AML-193 (cell line): ENCODE measurements at places on chromosomes 3 and 15.

GRCh38 chr3:194323785-194324735, 27.1 kb downstream of the CPN2 start:
- DNase-seq, result no peak

GRCh38 chr15:95170561-95171380, 939.4 kb downstream of the MCTP2 start:
- DNase-seq, result no peak

DNA sequence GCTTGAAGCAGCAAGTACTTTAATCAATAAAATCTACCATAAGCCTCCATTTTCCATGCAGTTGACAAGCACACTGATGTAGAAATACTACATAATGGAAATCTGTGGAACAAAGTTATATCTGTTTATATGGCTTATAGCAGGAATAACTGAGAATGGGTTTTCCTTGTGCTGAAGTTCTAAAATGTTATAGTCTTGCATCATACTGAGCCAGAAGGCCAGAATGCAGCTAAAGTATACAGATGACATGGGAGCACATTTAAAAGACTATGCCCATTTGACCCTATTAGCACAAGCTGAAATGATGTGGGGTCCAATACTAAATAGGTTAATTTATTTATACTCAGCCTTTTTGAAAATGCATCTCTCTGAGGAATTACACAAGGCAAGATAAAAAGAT, 25.1 kb downstream of the SLC24A5 start:
- no peak for DNase-seq

GRCh38 chr3:139559541-139559940, 20.0 kb upstream of the RBP1 start:
- no peak for DNase-seq

- DNase-seq, result peak; percentile 81
Observed at GRCh38 chr15:72230197-72231065, 559 bp downstream of the PKM start.

- no peak for DNase-seq
Observed at GRCh38 chr15:72050700-72051099, 67.2 kb downstream of the MYO9A start.

- DNase-seq, result no peak
Observed at GRCh38 chr15:51613951-51614350, 8.6 kb downstream of the DMXL2 start.

DNA sequence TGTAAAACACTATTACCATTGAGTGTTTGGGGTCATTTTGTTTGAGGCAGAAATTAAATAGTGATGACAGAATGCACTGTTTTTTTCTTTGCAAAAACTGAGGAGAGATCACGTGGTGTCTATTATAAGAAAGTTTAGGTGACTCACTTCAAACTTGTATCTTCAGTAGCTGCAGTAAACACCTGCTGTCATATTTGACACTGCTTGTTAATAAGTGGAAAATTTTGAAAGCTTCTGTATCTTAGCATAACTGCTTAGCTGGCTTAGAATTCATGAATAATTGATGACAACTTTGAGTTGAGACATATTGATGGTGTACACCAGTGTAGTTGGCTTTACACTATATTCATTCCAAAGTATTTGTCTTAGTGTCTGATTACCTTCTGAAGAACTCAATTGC, 29.7 kb upstream of the MDFIC2 start:
- DNase-seq, result no peak

DNA sequence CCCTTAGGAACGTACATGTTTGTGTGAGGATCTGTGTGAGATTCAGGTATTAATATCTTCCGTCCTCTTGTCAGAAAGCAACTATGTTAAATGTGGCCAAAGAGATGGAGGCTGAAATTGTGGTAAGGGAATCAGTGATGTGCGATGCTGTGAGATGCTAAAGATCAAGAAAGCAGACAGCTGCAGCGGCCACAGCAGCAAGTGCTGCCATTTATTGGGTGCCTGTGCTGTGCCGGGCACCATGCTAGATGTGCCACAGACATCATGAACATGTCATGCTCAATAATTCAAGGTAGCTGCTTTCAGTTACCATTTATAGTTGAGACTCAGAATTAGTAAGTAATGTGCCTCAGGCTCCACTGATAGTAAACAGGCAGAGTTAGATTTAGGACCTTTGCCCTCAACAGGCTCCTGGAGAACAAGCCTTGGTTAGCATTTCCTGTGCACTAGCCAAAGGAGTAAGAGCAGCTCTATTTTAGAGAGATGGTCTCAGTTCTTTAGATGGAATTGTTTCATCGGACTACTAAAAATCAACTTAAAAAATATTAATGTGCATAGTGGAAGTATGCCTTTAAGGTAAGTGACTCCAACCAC, 24.9 kb downstream of the LARS2 start:
- DNase-seq, result no peak

DNA sequence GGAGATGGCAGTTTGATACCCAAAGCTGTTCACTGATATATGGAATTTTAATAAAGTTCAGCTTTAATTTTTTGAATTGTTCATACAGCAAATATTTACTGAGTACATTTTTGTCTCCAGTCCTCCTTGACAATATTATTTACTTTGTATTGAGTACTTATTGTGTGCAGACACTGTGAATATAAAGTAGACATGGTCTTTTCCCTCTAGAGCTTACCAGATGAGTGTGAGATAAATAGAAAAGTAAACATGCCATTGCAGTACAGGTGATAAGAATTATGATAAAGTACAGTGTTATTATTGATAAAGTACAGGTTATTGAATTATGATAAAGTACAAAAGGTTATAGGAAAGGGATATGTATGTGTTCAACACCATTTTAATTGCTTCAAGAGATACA, 2.1 kb downstream of the UBA5 start:
- no peak for DNase-seq

DNA sequence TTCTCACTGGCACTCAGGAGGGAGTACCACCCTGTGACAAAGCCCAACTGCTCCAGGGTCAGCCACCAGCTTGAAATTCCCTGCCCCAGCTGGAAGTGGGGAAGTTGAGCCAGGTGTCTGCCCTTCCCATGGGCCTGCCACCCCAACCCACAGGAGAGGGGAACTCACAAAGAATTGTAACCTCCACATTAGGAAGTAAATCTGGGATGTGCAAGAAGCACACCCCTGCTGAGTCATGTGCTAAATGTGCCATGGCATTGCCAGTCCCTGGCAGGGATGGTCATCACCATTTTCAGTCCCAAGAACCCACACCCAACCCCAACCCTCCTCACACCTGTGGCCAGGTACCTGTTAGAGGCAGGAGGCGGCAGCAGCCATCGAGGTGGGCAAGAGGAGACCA, 165.2 kb upstream of the THBS1 start:
- DNase-seq, result no peak

DNA sequence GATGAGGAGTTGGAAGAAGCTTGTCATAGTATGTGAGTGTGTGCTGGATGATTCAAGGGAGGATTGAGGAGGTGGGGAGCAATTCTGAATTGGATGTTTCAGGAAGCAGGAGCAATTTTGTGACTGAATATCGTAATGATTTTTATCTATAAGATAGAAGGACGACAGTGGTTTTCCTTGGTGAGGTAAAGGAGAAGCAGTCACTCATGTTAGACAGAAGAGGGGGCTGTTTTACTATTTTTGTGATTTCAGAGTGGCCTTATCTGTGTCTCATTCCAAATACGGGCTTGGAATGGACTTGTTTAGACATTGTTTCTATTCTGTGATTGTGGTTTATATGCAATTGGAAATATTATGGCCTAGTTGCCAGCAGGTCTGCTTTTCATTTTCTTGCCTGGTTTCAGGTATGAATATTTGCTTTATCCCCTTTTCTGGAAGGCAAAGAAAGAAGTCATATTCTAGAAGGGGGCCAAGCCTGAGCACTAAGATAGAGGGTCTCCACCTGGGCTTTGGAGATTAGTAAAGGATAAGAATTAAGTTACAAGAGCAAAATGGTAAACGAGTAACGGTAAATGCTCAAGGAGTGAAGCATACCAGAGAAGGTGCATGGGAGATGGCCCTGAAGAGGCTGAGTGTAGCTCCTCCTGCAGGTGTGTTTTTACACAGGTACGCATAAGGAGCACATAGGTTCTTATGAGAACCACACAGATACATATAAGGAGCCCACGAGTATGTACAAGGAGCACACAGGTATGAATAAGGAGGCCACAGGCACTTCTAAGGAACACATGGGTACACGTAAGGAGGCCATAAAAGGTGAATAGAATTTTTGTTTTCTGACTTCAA, 124.6 kb upstream of the KCNAB1 start:
- DNase-seq, result peak; percentile 60

DNA sequence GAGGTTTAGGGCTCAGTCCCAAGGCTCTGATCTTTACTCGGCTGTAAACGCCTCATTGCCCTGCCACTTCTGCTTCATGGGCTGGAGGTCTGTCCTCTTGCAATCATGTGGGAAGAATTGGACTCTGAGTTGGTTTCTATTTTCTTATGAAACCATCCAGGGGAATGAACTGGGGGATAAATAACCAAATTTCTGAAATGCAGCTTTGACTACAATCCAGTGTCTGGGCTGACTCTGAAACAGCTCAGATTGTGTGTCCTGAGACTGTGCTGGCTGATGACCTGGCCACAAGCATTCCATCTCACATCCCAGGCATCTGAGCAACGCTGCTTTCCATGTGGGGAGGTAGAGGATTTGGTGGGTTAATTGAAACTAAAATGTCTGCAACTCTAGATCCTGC, 71.0 kb upstream of the GALNT15 start:
- no peak for DNase-seq

DNA sequence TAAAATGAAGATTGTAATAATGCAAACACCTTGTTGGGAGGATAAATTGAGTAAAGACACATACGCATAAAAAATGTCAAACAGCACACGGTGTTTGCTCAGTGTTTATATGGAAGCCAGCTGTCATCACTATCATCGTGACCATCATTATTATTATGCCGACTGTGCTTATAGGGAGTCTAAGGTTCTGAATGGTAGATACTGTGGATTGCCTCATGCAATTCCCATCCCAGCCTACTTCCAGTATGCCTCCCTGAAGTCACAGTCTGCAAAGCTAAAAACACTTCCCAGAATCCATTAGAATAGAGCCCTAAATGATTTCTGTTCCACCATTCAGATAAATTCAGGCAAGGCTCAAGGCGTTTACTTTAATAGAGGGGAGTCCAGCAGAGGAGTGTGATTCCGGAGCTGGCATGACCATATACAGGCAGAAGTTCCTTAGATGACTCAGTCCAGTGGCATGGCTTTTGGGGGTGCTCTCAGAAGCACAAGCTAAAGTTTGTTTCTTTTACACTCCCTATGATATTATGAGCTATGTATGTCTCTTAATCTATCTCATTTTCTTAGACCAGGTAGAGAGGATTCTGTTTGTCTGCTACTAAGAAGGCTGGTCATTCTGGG, 148.7 kb downstream of the MEX3B start:
- DNase-seq, result no peak

- no peak for DNase-seq
Observed at GRCh38 chr3:38008971-38009580, 18.5 kb downstream of the VILL start.

DNA sequence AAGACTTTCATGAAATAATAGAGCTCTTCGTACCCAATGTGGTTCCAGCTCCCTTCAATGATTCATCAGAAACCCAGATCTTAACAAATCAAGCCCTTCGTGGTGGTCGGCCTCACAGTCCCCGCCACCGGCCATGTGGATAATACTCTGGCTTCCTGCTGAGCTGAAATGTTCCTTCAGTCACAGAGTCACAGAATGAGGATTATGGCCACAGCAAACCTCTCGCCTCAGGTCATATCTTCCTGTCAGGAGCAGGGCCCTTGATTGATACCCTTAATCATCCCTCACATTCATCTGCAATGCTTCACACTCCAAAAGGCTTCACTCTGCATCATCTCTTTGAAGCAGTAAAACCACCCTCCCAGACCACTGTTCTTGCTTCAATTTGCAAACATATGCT, 452.6 kb downstream of the OCA2 start:
- DNase-seq, result no peak

DNA sequence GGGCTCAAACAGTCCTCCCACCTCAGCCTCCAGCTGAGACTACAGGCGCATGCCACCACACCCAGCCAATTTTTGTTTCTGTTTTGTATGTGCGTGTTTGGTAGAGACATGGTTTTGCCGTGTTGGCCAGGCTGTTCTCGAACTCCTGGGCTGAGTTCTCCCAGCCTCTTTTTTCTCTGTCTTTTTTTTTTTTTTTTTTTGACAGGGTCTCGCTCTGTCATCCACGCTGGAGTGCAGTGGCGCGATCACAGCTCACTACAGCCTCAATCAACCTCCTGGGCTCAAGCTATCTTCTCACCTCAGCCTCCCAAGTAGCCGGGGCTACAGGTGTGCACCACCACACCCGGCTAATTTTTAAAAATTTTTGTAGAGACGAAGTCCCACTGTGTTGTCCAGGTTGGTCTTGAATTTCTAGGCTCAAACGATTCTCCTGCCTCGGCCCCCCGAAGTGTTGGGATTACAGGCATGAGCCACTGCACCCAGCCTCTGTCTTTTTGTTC, 867 bp upstream of the DCAF1 start:
- DNase-seq, result no peak

DNA sequence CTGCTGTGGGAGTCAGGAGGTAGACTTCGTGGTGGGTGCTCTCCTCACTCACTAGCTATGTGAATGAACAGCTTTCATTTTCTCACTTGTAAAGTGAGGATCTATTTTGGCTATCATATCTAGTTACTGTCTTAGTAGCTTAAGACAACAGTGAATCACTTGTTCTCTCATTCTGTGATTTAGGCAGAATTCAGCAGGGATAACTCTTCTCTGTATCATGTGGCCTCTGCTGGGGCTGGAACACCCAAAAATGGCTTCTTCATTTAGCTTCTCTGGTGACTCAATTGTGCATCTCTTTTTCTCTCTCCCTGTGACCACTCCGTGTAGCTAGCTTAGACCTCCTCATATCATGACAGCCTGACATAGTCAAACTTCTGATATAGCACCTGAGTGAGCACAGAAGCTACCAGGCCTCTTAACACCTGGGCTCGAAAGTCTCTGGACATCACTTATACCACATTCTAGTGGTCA, 68.4 kb downstream of the BFSP2 start:
- no peak for DNase-seq

DNA sequence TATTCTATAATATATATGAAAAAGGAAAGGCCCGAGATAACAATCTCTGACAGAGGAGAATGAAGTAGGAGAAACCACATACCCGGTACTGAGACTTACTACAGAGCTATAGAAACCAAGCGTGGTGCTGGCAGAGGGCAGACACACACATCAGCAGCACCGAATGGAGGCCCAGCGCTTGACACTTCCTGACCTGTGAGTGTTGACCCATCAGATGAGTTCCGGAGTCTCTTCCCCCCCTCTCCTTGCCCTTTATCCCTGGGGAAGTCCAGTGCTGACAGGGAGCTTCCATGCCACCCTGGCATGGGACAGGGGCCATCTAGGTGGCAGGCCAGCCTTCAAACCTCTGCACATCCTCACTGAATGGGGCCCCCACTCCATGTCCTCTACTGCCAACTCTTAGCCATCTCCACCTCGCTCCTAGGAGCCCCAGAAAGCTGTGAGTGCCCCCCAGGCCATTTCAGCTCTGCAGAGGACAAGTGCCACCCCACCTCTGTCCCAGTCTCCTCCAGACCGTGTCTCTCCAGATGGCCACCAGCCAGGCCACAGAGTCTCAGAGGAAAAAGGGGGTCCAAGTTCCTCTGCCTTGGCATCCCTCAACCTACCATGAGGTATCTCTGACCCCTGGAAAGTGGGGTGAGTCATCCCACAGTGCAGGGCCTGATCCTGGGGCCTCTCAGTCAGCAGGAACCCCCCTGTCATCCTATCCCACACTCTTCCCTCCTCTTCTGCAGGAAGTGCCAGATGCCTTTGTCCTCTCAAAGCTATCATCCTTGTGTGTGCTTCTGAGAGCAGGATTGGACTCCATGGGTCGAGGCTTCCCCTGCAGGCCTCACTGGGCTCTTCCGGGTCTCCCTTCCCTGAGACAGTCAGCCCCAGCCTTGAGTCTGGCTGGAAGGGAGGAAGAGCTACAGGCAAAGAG, 116.5 kb upstream of the ALDH1A3 start:
- DNase-seq, result no peak

- DNase-seq, result no peak
Observed at GRCh38 chr3:171685116-171685895, 125.0 kb downstream of the PLD1 start.
